ENCODE measurements at places on chromosomes 5 and 9. TPM values are rescaled to one million over a fixed set of nuclear protein-coding genes. Genes with fewer than 3 reads are reported as not detected.

PHYHD1 gene
- 14.6 TPM for total RNA-seq

ASPN gene
- total RNA-seq, result 40.9 TPM

GRCh38 chr9:125701351-125701750 is 5.7 kb downstream of the MAPKAP1 start:
- no peak for DNase-seq

GRCh38 chr9:27749838-27750237 is 176.6 kb upstream of the C9orf72 start:
- no peak for DNase-seq

DNA sequence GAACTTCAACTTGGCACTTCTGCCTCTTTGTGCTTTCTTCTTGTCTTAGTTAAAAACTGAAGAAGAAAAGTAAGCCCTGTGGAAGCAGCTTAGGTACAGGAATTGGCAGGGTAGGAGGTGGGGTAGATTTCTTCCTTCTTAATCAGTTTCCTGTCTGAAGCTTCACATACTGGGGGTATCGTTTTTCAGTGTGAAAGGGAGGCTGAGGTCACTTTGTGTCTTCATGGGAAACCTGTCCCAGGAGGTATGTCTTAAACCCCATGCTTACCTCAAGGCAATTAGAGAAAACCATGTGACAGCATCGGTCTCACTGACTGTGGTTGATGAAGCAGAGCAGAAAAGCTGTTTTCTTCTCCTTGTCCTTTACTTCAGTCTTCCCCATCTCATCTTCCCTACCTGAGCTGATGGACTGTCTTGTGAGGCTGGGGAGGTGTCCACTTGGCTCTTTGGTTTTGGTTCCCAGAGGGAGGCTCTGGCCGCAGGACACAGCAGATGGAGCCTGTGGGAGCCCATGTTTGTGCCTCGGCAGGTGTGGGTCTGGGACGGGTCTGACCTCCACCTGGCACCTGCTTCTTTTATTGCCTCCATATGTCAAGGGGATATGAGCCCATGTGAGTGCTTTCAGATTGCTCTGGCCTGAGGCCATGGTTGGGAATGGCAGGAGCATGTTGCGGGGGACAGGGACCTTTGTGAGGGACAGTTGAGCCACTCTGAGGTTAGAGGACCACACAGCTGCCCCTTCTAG is 47.0 kb downstream of the SH3GL2 start:
- no peak for DNase-seq

- no peak for DNase-seq
Observed at GRCh38 chr5:88758591-88758990, 124.4 kb downstream of the MEF2C start.

DNA sequence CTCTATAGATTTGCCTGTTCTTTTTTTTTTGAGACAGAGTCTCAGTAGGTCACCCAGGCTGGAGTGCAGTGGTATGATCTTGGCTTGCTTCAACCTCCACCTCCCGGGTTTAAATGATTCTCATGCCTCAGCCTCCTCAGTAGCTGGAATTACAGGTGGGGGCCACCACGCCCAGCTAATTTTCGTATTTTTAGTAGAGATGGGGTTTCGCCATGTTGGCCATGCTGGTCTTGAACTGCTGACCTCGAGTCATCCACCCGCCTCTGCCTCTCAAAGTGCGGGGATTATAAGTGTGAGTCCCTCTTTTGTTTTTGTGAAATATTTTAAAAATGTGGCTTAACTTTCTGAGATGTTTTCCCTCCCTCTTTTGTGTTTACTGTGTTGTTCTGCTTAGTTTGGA is 29.2 kb downstream of the HSPA4 start:
- no peak for DNase-seq
